Tongue (tissue), 3 donors: ENCODE measurements at places on chromosomes 11 and 22. TPM values are rescaled to one million over a fixed set of nuclear protein-coding genes. Genes with fewer than 3 reads are reported as not detected.

CLCF1 gene
- 5.3 TPM for total RNA-seq

DNHD1 gene
- total RNA-seq = 7.0 TPM

RHOD gene
- total RNA-seq = 14.4 TPM

TMEM138 gene
- total RNA-seq = 8.1 TPM

PRDM11 gene
- 32.8 TPM for total RNA-seq

BTBD18 gene
- total RNA-seq = not detected

TSGA10IP gene
- not detected for total RNA-seq

SCGB1A1 gene
- not detected for total RNA-seq

OMP gene
- 1.0 TPM for total RNA-seq

MFRP gene
- not detected for total RNA-seq

ACCSL gene
- not detected for total RNA-seq

OR8G5 gene
- not detected for total RNA-seq

OR5AP2 gene
- not detected for total RNA-seq

SPON1 gene
- total RNA-seq = 24.4 TPM

CCDC89 gene
- total RNA-seq = 3.7 TPM

TUBA8 gene
- total RNA-seq = 13.3 TPM

MUC5AC gene
- total RNA-seq = not detected

CECR2 gene
- 10.4 TPM for total RNA-seq

PDE2A gene
- total RNA-seq = 28.1 TPM

BRD1 gene
- total RNA-seq = 42.8 TPM

VEGFB gene
- total RNA-seq = 46.5 TPM

LRRC74B gene
- total RNA-seq = not detected

APOBEC3F gene
- total RNA-seq = 2.8 TPM

CRYBA4 gene
- not detected for total RNA-seq

KRTAP5-2 gene
- not detected for total RNA-seq

C11orf91 gene
- total RNA-seq = not detected

NARS2 gene
- total RNA-seq = 27.8 TPM

OR8G1 gene
- total RNA-seq = not detected

FADS2 gene
- 39.6 TPM for total RNA-seq

PHLDA2 gene
- 1.9 TPM for total RNA-seq

WBP2NL gene
- total RNA-seq = 2.8 TPM

DUSP8 gene
- 4.5 TPM for total RNA-seq

KCNJ11 gene
- total RNA-seq = 28.6 TPM

ACR gene
- 3.3 TPM for total RNA-seq

FXYD2 gene
- total RNA-seq = 3.6 TPM

TREH gene
- not detected for total RNA-seq

PRG2 gene
- total RNA-seq = not detected

VPS51 gene
- total RNA-seq = 311 TPM

OR52A5 gene
- not detected for total RNA-seq

BATF2 gene
- total RNA-seq = 0.21 TPM

DEPDC7 gene
- total RNA-seq = 17.0 TPM
